Osteoblast (primary cell): ENCODE measurements at places on chromosomes 7 and 10. TPM values are rescaled to one million over a fixed set of nuclear protein-coding genes. Genes with fewer than 3 reads are reported as not detected.

Gene SPDYE8
- not detected in 2 replicates for total RNA-seq

Gene ETV1
- 15.9 and 22.4 TPM in 2 replicates for total RNA-seq

Gene HOXA10
- 32.1 and 43.1 TPM in 2 replicates for total RNA-seq

Gene PLEKHS1
- under 0.01 TPM in 1 of 2 replicates, not detected in the other for total RNA-seq

Gene C10orf105
- total RNA-seq = under 0.01 TPM in 1 of 2 replicates, not detected in the other

Gene CABCOCO1
- 2.2 and 3.5 TPM in 2 replicates for total RNA-seq

Gene NEUROG3
- total RNA-seq = not detected in 2 replicates

Gene GFRA1
- 76.0 and 76.6 TPM in 2 replicates for total RNA-seq

Gene C10orf67
- total RNA-seq = not detected in 2 replicates

Gene MYL10
- not detected in 2 replicates for total RNA-seq

Gene SPDYE16
- under 0.01 and 0.36 TPM in 2 replicates for total RNA-seq

Gene SDK1
- total RNA-seq = under 0.01 and 0.36 TPM in 2 replicates

Gene GNAT3
- not detected in 2 replicates for total RNA-seq

Gene TMED4
- total RNA-seq = 84.3 and 90.1 TPM in 2 replicates

Gene ZNF804B
- total RNA-seq = not detected in 2 replicates

Gene OLAH
- not detected in 2 replicates for total RNA-seq

Gene MPP7
- total RNA-seq = 1.5 and 2.2 TPM in 2 replicates

Gene SH3PXD2A
- total RNA-seq = 27.7 and 29.0 TPM in 2 replicates

Gene HACD1
- 26.8 and 30.0 TPM in 2 replicates for total RNA-seq

Gene PNLIP
- not detected in 2 replicates for total RNA-seq

Gene SPRN
- total RNA-seq = under 0.01 TPM in 2 replicates

Gene MKX
- total RNA-seq = 6.5 and 15.3 TPM in 2 replicates

Gene PRR15
- total RNA-seq = 1.1 and 1.2 TPM in 2 replicates

Gene BMPER
- 9.7 and 11.2 TPM in 2 replicates for total RNA-seq

Gene SUFU
- total RNA-seq = 2.9 and 3.6 TPM in 2 replicates

Gene ELMO1
- 0.29 and 2.2 TPM in 2 replicates for total RNA-seq

Gene CALCR
- total RNA-seq = not detected in 2 replicates

Gene THSD7A
- under 0.01 TPM in 2 replicates for total RNA-seq

Gene FGFR2
- total RNA-seq = 9.7 and 13.8 TPM in 2 replicates

Gene PDSS1
- total RNA-seq = 1.8 and 2.7 TPM in 2 replicates

Gene KAZALD1
- 26.4 and 30.1 TPM in 2 replicates for total RNA-seq

Gene PAX4
- not detected in 2 replicates for total RNA-seq

Gene TMEM140
- 13.8 and 14.1 TPM in 2 replicates for total RNA-seq

Gene LBX1
- total RNA-seq = not detected in 2 replicates

Gene CACNB2
- total RNA-seq = under 0.01 and 0.88 TPM in 2 replicates

Gene GPR85
- total RNA-seq = 7.2 and 10.3 TPM in 2 replicates

Gene GIMAP5
- not detected in 2 replicates for total RNA-seq

Gene C10orf62
- total RNA-seq = 0.29 and 0.36 TPM in 2 replicates
